ENCODE measurements at places on chromosomes 13 and 19.
A peak's percentile ranks its signal among the peaks of the same experiment; 100 is the strongest.

DNA sequence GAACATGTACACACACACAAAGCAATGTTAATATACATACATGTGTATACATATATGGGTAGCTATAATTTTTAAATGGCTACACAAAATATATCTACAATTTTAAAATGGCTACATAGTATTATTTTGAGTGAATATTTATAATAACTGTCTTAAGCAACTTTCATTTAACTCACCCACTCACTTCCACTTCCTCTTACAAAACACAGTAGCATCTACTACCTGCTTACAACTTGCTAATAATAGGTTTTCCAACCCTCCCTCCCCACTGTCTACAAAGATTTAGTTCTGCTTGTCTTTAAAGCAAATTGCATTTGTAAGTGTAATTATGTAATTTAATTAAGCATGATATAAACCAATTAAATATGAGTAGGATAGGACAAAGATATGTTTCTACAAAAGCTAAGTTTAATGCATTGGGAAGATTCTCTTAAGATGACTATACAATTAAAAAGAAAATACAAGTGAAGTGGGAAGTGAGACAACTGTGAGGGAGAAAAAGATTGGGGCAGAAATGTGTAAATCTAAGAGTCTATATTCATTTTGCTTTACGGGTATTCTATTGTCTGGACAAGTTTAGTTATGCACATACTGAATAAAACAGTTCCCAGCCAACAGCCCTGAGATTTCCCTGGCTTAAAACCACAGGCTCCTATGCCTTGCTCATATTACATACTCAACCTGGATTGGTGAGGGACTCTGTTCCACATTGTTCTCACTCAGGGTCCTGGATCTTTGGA lies 583.1 kb downstream of the EFNB2 start:
- no peak for DNase-seq

DNA sequence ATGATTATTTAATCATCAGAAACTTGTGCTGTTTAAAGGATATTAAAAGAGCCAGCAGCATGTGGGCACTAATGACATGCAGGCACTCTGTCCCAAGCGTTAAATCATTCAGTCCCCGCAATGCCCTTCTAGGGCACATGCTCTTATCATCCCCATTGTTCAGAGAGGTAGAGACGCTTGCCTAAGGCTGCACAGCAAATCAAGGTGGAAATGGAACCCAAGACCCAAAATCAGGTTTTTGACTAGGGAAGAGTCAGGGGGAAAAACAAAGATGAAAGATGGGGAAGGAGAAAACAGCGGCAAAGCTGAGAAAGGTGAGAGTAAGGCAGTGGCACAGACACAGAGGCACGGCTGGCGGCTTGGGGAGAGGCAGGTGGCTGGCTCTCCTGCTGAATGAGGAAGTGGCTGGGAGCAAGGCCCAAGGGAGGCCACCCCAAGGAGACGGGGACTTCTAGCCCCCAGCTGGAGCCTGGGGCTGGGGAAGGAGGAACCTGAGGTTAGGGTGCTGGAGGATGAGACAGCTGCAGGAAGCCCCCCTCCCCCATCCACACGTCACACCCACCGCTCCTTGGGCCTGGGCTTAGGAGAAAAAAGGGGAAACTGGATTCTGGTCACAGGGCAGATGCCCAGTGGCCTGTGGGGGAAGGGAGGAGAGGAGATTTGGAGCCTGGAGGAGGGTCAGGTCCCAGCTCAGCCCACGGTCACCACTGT lies 1.0 kb upstream of the TYROBP start:
- no peak for DNase-seq

- DNase-seq = no peak
Measured at GRCh38 chr13:44591316-44591715, 15.2 kb upstream of the TSC22D1 start.

- no peak for DNase-seq
Measured at GRCh38 chr13:20137875-20138274, 23.0 kb downstream of the GJA3 start.

GRCh38 chr13:50766013-50766412 lies 77.5 kb downstream of the DLEU7 start:
- no peak for DNase-seq

DNA sequence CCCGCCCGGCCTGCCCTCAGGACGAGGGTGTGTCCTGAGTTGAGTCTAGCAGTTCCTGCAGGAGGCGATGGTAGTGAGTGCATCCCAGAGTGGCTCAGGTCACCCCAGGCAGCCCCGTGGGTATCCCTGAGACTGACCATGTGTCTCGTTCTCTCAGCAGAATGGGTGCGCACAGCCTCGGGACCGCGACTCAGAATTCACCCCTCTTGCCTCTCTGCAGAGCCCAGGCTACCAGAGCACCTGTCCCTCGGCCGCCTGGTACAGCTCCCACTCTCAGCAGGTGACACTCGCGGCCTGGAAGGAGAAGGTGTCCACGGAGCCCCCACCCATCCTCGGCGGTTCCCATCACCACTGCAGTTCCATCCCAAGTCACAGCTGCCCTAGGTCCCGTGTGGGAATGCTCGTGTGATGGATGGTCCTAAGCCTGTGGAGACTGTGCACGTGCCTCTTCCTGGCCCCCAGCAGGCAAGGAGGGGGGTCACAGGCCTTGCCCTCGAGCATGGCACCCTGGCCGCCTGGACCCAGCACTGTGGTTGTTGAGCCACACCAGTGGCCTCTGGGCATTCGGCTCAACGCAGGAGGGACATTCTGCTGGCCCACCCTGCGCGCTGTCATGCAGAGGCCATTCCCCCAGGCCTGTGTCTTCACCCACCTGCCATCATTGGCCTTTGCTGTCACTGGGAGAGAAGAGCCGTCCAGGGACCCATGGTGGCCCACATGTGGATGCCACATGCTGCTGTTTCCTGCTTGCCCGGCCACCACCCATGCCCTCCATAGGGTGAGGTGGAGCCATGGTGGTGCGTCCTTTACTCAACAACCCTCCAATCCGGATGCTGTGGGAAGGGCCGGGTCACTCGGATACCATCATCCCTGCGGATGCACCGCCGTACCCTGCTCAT lies 87.1 kb upstream of the MCF2L start:
- no peak for DNase-seq

GRCh38 chr13:27627380-27627779 lies 5.7 kb downstream of the POLR1D start:
- DNase-seq = no peak

GRCh38 chr19:10517760-10518443 lies 655 bp upstream of the S1PR5 start:
- DNase-seq = no peak

- DNase-seq = no peak
Measured at GRCh38 chr13:94079876-94080275, 399.6 kb downstream of the DCT start.

- no peak for DNase-seq
Measured at GRCh38 chr19:3479177-3479833, 1.0 kb downstream of the SMIM24 start.

GRCh38 chr13:41310963-41311405 lies at the start of gene NAA16:
NAA16 (plus strand) TSS chr13:41311267; CDS start chr13:41311529, 262 bp downstream.
- peak; percentile 43 for DNase-seq

GRCh38 chr19:5189318-5189607 lies 151.3 kb downstream of the PTPRS start:
- no peak for DNase-seq

DNA sequence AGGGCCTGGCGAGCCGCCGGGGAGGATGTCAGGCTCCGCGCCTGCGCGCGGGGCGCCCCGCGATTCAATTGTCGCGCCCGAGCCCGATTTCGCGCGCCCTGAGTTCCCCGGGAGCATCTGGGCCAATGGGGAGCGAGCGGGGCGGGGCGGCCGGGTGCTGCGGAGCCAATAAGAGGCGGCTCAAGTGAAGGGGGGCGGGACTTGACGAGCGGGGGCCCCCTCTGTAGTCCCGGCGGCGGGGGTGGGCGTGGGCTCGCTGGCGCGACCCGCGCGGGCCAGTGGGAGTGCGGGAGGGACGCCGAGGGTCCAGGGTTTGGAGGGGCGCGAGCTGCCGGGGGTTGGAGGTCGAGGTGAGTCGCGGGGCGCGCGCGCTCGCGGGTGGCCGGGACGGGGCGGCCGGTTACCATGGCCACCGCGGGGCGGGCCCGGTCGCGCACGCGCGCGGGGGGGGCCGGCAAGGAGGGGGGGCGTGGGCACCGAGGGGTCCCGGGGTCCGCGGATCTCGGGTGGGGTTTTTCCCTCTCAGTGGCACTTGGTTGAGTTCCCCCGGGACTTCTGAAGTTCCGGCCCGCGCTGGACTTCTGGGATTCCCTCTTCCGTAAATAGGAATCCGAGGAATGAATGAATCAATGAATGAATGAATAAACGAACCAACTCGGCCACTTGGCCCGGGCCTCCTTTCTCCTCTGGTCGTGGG lies 744 bp downstream of the UHRF1 start:
- DNase-seq = peak; percentile 83

DNA sequence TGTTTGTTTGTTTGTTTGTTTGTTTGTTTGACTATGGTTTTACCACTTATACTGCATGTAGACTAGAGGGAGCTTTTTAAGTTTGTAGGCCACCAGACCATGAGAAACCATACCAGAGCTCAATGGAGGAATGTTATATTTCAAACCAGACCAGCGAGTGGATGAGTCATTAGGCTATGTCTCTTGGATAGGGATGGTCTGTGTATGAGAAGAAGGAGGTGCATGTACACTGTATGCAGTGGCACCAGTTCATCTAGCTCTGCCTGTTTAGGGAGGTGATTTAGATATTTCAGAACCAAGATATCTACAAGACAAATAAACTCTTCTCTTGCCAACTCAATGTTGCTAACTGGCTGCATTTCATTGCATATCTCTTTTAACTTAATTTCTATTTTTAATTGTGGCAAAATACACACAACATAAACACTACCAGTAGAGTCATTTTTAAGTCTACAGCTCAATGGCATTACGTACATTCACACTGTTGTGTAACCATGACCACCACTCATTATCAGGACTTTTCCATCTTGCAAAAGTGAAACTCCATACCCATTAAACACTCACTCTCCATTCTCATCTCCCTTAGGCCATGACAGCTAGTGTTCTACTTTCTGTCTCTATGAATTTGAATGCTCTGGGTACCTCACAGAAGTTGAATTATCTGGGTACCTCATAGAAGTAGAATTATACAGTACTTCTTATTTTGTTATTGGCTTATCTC lies 29.2 kb downstream of the SYDE1 start:
- DNase-seq = no peak

GRCh38 chr19:3669082-3669946 lies 31.0 kb downstream of the PIP5K1C start:
- no peak for DNase-seq

All from NCI-H1417 treated with DMSO at 0.1 percent for 48 hours (cell line).